DMS79 (cell line): ENCODE measurements at places on chromosomes 12 and 14.

DNA sequence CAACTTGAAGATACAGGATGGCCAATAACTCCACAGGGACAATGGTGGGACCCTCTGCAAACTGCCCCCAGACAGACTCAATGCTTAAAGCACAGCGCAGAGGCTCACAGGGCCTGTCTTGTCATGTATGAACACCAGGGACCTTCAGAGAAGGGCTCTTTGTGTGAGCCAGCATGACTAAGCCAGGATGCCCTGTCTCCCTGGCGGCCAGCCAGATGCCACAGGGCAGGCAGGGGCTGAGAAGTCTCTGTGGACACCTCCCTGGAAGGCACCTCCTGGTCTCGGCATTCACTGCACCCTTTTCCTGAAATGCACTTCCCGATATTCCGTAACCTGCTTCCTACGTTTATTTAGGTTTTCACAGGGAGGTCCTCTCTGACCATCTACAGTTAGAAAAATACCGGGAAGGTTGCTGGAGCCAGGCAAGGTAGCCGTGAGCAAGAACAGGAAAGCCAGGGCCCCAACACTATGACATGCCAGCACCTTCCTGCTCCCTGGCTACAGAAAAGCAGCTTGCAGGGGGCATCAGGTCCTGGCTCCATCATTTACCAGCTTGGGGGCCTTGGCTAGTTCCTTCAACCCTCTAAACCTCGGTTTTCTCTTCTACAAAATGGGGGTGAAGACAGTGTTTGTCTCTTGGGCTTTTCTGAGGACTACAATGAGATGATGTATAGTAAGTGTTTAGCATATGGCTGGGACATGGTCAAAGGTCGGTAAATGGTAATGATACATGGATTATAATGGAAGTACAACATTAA is 65.0 kb downstream of the PITPNM2 start:
- DNase-seq = peak; percentile 38

- DNase-seq = no peak
Measured at GRCh38 chr14:79103764-79104163, 933.6 kb downstream of the NRXN3 start.

DNA sequence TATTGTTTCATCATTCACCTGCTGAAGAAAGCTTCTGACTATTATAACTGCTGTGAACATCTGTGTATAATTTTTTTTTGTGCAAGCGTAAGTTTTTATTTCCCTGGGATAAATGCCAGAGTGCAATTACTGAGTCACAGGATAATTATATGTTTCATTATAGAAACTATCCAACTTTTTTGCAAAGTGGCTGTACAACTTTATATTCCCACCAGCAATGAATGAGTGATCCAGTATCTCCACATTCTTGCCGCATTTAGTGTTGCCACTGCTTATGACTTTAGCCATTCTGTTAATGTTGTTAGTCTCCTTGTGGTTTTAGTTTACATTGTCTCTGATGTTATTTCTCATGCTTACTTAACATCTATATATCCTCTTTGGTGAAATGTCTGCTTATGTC is 88.1 kb upstream of the CCDC175 start:
- DNase-seq = no peak

GRCh38 chr12:113448873-113449272 is 22.8 kb downstream of the LHX5 start:
- DNase-seq = no peak

GRCh38 chr12:26817183-26817591 is 15.8 kb downstream of the ITPR2 start:
- DNase-seq = no peak

GRCh38 chr14:82710267-82710841 is 1176.7 kb upstream of the SEL1L start:
- DNase-seq = no peak

GRCh38 chr14:75454963-75455546 is 27.2 kb downstream of the JDP2 start:
- no peak for DNase-seq

DNA sequence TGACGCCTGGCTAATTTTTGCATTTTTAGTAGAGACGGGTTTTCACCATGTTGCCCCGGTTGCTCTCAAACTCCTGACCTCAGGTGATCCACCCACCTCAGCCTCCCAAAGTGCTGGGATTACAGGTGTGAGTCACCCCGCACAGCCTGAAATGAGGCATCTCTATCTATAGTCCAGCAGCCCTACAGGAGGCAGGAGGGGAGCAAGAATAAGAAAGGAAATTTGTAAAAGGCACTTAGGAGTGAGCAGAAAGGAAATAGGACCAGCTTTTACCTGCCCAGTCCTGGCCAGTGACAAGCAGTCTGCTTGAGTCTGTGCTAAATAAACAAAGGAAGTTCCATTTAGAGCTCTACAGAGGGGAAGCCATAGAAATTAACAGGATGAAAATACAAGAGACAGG is 15.0 kb upstream of the PSMA6 start:
- DNase-seq = peak; percentile 19

- no peak for DNase-seq
Measured at GRCh38 chr14:23023022-23023794, 11.5 kb downstream of the PSMB5 start.

GRCh38 chr12:56129206-56129941 is 1.3 kb downstream of the ESYT1 start:
- DNase-seq = no peak

DNA sequence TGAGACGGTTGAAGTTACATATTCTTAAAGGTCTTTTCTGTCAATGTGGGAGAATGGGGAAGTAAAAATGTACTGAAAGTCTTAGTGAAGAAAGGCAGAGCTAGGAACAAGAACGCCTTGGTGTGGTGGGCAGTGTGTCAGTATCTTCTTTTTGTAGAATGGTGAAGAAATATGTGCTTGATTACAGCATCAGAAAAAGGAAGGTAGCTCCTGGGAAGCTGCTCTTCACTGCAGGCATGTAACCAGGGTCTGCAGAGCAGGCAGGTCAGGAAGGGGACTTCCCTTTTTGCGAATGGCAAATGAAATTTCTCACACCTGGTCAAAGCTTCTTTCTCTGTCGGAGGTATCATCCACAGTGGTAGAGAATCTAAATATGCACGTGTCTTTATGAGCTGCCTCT is 226.2 kb downstream of the ADAMTS20 start:
- no peak for DNase-seq

DNA sequence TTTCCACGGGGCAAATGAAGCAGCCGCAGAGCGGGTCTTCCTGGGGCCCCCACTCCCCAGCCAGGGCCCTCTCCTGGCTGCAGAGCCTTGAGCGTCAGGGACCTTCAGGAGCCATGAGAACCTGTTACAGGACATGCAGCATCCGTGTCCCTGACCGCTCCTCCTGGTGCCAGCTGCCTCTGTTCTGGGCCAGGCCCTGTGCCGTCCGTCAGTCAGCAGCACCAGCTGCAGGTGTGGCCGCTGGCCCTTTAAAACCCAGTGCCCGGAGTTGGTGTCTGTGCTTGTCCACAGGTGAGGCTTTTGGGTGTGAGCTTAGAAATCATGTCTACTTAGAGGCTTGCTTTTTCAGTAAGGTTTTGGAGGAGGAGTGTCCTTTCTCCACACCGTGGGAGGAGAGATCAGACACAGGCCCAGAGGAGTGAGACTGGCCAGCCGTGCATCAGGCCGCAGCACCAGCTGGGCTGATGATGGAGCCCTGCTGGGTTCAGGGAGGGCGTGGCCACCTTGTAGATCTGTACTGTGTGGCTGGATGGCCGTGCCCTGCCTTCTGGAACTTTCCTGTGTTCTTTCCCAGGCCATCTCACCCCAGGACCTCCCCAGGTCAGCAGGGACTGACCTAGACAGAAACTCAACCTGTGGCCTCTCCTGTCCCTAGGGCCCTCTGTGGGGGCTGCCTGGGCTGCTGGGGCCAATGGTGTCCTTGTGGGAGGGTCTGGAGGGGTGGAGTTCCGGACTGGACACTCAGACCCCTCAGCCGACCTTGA is 27.1 kb downstream of the AACS start:
- DNase-seq = no peak

DNA sequence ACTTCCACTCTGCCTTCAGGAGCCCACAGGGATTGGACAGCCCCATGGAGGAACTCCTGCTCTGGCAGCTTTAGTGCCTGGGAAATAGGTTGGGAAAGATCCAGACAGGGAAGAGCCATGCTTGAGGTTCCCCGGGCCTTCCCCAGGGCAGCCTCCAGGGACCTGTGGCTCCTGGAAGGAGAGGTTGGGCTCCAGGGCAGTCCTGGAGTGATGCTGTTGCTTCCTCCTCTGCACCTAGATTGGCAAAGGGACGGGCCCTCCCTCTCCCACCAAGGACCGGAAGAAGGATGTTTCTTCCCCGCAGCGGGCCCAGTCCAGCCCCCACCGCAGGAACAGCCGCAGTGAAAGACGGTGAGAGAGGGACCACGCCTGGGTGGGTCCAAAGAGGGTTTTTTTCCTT is 16.5 kb downstream of the VASH1 start:
- no peak for DNase-seq

DNA sequence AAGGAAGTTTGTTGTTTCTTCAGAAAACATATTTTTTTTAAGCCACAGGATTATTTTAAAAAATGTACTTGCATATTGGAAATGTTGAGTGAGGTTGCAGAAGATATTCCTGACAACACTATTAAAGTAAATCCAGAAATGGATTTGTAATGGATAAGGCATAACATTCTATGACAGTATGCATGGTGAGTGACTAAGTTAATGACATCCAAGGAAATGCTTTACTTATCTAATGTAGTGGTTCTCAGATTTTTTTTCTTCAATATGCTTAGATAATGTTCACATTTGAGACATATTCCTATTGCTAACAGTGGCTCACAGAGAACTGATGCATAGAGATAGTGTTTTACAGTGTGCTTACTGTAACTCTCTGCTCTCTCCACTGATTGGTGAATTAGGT is 49.4 kb downstream of the ZDHHC17 start:
- no peak for DNase-seq

DNA sequence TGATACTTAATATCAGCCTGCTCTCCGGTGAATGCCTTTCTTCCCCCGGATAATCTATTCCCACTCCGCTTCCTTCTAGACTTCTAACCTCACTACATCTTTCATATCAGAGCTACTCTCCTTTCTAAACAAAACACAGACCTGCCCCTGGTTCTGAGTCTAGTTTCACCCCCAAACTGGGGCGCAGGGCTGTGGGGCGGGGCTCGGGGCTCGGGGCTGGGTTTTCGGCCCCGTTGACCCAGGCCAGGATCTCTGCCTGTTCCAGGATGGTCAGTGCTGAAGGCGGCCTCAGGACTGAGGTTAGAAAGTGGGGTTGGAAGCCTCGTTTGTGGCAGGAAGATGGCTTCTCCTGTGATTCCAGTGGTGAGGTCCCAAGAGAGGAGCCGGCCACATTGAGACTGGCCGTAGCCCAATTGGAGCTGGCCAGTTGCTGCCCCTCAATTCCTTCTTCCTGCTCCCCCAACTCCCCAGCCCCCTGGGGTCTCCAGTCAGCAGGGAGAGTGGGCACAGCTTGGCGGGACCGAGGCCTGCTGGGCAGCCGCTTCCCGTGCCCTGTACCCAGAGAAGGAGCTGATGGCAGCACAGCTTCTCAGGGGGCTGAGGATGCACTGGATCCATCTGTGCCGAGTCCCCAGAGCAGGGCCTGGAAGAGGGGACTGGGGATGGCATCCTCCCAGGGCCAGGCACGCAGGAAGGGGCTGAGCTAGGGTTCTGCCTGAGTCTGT is 52.9 kb downstream of the LRCOL1 start:
- DNase-seq = no peak

GRCh38 chr12:119546340-119546739 is 47.2 kb upstream of the TMEM233 start:
- no peak for DNase-seq

DNA sequence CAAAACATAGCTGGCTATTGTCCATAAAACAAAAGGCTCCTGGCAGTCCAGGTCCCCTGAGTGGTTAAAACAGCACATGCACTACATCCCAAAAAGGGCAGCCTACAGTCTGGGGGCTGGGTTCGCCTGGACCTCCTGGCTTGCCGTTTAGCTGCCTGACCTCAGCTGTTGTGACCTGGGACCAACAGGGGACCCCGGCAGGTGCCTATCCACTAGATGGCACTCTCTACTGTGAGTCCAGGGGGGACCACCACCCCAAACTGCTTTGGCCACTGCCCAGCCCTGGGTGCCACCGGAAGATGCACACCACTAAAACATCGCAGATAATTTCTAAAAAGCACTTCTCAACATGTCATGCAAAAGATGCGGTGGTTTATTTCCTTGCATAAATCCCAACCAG is 2.9 kb upstream of the RTL1 start:
- DNase-seq = no peak

DNA sequence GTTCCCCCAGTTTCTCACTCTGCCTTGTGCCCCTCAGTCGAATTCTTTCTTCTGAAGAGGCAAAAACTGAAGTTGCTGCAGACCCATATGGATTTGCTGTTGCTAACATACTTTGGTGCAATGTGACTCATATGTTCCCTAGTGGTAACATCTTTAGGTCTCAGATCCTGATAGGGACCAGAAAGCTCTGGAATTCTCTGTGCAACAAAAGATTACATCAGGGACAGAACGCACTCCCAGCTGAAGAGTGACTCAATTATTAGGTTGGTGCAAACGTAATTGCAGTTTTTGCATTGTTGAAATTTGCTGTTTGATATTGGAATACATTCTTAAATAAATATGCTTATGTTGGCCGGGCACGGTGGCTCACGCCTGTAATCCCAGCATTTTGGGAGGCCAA is 8.2 kb upstream of the DHRS2 start:
- DNase-seq = no peak

- no peak for DNase-seq
Measured at GRCh38 chr12:8544295-8544694, 3.6 kb upstream of the CLEC4E start.

DNA sequence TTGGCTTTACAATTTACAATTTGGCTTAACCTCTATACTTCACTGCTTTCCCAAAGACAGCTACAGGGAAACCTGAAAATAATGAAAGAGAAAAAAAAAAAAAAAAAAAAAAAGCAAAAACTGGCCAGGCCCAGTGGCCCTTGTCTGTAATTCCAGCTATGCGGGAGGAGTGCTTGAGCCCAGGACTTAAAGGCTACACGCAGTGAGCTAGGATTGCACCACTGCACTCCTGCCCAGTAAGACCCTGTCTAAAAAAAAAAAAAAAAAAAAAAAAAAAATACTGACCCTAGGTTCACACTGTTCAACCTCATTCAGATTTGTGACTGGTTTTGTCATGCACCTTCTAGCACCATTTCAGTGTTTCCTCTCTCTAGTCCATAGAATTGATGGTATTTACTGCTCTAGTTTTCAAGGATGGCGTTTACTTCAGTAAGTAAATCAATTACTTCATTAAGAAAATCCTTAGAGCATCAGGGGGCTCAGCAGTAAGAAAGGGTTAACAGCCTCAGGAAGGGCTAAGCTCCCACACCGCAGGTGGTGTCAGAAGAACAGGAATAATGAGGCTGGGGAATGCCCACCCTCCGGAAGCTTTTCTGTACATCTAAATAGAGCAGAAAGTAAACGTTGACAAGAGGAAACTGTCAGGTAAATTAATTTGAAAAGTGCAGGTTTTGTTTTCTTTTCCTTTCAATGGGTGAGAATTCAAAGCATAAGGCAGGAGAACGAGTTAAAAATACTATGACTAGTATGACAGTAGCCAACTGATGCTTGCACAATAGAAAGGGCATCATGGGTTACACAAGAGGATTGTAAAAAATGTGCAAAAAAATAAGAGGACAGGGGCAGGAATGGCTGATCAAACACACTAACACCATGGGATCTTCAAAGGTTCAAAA is 115.0 kb upstream of the MDM1 start:
- DNase-seq = no peak
